Pancreas (tissue), 10 donors: ENCODE measurements at places on chromosomes 4 and X.

DNA sequence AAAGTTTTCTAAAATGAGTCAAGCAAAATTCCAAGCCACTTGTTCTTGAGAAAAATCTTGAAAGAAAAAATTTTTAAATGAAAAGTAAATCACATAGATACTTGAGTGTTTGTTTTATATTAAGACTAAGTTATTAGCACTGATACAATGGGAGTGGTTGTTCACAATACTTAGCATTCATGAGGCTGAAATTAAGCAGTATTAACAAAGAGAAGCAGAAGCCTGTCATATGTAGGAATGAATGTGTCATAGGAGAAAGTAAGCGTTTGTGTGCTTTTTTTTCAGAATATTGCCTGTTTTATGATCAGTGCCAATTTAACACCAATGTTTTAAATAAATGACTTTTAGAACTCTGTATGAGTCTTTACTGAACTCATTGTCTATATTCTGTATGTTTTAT lies 37.6 kb downstream of the PLS3 start:
- no peak for DNase-seq

- DNase-seq: no peak
These were observed 203.8 kb downstream of the ADGRA3 start for GRCh38 chr4:22312113-22312512.

DNA sequence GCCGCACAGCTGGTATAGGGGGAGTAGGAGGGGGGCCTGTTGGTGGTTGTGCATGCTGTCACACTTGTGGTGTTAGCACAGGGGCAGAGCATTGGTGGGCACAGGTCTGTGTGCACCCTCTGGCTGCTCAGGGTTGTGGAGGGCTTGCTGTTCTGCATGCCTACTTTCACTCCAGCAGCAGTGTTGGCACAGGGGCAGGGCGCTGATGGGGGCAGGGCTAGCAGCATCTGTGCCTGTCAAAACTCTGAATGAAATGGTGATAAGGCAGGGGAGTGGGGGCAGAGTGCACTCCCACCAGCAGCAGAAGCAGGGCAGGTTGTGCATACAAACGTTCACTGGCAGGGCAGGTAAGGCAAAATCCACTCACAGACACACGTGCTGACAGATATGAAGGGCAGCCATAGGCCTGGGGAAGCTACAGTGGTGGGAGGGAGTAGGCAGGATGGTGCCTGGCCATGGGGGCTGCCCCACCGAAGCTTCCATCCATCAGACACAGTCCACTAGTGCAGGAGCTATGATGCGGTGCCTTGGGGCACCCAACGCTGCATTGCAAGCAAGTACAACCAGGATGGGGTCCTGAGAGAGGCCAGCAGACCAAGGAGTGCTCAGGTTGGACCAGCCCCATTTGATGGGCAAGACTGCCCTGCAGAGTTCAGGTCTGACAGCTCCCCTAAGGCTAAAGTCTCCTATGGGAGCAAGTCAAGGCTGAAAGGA lies 160.7 kb upstream of the SPANXC start:
- DNase-seq: no peak

- no peak for DNase-seq
These were observed 351.2 kb downstream of the BMPR1B start for GRCh38 chr4:95108883-95109421.

DNA sequence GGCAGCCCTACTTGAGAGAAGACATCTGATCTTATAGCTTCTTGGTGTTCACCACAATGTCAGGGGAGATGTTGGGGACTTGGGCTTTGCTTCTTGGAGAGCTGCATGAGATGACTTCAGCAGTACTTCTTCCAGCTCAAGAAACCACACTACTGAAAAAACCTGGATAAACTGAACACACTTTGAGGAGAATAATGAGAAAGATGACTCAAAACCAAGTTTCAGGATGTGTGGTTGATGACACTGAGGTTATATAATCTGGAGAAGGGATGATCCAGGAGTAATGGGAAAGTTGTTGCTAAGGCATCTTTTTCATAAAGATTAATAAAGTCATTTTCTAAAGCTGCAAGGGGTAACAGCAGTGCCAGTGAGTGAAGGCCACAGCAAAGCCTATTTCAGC lies 58.4 kb upstream of the PNPLA4 start:
- no peak for DNase-seq

DNA sequence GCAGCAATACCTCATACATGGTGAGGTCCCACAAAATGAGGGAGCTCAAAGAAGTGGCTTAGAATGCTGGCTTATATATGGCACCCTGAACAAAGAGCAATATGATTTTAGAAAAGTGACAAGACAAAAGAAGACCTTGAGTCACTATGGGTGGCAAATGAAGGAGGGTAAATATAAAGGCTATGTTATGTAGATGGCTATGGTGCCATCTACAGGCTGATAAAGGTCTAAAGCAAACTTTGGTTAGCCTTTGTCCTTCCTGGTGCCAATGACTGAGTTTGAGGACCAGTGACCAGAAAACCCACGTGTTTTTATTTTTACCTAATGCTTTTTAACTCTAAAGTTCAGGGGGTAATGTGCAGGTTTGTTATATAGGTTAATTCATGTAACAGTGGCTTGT lies 151.8 kb downstream of the CCNG2 start:
- DNase-seq: no peak

GRCh38 chr4:5166377-5166776 lies 115.1 kb downstream of the STK32B start:
- DNase-seq: no peak

DNA sequence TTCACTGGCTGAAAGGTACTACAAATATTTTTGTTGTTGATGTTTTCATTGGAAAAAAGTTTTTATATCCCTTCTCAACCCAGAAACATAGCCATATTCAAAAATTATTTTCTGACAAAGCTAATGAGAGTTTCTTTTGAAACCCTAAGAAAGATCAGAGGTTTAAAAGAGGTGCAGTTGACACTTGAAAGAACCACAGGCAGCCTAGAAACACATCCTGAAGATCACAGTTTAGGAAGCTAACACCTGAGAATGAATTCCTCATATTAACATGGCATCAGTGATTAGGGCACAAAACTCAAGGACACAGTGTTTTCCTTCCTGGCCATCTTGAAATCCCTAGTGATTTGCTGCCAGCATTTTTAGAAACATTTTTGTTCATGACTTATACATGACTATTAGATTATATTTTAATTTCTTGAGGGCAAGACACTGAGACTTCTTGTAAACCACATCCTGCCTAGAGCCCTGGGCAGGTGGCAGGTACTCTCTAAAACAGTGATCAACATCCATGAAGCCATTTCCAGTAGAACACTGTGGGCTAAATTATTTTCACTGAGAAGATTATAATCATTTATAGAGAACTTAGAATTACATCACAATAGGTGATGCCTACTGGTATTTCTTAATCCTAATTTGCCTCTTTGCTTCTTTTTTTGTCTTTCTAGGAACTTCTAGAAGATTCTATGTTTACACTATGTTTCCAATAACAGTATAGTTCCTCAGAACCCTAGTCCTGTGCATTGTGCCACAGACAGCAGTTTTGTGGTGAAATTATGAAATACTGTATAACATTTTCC lies 80.0 kb downstream of the ARSJ start:
- DNase-seq: no peak

GRCh38 chrX:129777218-129778030 lies 2.3 kb upstream of the SASH3 start:
- no peak for DNase-seq

DNA sequence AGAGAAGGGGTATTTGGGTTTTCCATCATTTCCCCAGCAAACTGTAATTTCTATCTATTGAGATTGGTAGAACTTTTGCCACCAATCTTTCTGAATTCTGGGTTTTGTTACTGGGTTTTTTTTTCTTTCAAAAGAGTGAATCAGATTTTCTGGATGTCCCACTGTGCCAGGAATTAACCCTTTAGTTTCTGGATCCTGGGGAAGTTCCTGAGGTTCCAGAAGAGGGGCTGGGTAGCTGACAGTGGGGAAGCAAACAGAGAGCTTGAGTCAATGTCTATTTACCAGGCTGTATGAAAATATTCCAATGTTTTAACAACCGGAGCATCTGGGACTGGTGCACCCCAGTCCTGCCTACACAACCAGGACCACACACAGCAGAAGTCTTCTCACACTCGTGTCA lies 25.8 kb upstream of the SOD3 start:
- DNase-seq: no peak

DNA sequence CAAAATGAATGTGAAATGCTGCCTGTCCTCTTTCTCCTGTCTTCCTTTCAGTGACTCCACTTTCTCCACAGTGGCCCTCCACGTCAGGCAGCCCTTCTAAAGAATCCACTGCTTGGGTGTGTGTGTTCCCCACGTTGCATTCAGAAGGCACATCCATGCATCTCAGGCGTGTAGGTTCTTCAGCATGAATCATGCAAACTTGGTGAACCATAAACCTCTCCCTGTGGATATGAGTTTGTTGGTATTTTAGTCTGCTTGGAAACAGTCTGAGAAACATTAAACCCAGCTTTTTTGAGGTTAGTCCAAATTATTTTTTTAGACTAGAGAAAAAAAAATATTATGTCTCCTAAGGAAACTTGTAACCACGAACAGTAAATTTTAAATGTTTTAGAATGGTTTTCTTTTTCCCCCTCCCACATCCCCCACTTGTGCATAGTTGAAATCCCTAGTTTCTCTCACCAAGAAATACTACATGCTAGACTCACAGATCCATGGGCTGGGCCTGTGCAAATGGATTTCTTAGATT lies 251.6 kb downstream of the CBR4 start:
- no peak for DNase-seq

DNA sequence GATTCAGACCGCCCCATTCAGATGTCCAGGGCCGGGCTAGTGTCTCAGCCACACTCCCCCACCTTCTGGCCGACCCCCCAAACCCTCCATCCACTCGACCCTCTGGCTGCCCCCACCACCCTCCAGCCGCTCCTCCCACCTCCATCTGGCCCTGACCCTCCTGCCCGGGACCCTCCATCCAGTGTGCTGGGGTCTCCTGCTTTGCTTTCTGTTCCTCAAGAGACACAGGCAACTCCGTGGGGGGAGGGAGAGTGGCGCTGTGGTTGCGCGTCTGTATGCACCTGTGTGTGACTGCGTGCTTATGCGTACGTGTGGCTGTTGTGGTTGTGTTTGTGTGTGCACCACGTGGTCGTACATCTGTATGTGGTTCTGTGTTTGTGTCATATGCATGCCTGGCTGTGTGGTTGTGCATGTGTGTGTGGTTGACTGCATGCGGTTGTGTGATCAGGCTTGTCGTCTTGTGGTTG lies 33.3 kb downstream of the CPLX1 start:
- no peak for DNase-seq

DNA sequence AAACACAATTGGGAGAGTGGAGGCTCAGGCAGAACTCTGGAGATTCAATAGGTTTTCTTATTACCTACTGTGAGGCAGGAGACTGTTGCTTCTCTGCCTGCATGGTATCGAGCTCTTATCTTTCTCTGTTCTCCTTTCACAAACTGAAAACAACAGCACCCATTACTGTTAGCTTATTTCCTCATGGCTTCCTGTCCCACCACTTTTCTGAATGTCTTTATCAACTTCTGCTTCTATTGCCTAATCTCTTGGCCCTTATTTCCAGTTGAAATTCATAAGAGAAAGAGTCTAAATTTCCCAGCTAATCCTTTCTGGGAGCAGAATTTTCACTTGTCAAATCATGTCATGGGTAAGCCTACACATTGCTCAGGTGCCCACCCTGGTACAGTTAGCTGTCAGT lies 46.8 kb upstream of the NDST3 start:
- DNase-seq: no peak

GRCh38 chrX:34371754-34372153 lies 239.6 kb upstream of the FAM47A start:
- no peak for DNase-seq

- no peak for DNase-seq
These were observed 23.4 kb upstream of the ADGRA3 start for GRCh38 chr4:22539251-22539650.

DNA sequence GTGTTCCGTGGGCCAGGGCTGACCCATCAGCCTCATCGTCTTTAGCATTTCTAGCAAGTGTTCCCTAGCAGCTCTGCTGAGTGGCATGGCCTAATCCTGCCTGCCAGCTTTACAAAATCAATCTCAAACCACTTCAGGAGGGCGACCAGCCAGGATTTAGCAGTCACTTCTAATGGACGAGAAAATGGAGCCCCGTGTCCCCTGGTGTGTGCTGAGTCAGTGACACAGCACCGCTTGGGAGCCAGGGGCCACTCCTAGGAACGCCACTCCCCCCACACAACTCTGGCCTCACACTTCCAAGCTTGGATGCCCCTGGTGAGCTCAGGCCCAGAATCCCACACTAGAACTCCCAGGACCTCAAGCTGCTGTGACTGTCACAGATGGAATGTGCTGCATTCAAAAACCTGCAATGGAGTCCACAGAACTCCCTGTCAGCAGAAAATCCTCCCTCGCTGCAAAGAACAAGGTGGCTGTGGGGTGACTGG lies 311.2 kb upstream of the GATB start:
- DNase-seq: no peak

DNA sequence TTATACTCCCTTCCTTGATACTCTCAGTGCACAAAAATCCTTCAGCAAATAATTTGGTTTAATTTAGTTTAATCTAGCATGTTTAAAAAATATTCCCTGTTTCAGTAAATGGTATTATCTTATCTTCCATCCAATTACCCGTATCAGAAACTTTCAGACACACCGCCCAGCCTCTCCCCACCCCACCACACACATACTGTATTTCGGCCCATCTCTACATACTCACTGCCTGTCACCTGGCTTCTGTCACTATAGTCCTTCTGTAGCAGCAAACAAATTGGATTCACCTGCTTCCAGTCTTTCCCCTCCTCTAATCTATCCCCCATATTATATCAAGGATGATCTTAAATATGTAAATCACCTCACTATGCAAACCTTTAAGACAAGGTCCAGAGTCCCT lies 24.8 kb upstream of the GAB1 start:
- no peak for DNase-seq

- no peak for DNase-seq
These were observed 13.4 kb upstream of the RNF175 start for GRCh38 chr4:153773236-153773690.

DNA sequence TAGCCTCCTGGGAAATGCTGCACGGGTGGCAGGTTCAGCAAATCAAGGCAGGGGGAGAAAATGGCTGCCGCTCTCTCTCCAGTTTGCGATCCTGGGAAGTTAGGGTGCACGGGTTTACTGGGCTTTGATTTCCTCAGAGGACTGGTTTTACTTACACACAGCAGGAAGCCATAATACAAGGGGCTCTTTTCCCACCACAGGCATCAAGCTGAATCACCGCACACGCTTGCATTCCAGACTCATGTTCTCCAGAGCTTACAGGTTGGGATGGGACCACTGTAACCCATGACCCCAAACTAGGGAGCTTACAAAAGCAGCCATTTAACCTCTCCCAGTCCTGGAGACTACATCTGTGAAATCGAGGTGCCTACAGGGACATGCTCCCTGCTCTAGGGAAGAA lies 159.8 kb downstream of the DHRSX start:
- no peak for DNase-seq

GRCh38 chr4:39032218-39033085 lies at the start of gene TMEM156:
Gene TMEM156, minus strand, starts transcription at chr4:39032409. Its CDS starts 96 bp downstream, at chr4:39032313.
- no peak for DNase-seq

GRCh38 chr4:101304916-101305315 lies 42.4 kb downstream of the PPP3CA start:
- no peak for DNase-seq

DNA sequence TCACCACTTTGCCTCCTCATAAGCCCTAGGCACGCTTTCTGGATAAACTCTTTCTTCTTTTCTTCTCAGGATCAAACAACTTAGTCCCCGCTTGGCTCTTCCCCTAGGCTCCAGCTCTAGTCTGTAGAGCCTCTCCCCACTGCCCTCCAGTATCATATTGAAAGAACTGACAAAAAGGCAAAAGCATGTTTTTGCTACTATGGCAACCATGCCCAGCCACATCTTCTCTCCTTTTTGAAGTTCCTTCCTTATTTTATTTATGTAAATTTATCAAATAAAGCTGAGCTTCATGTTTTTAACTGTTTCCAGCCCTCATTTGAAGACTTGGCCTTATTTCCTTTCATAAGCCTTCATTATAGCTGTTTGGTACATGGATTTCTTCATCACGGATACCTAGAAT lies 86.0 kb upstream of the LIMCH1 start:
- DNase-seq: no peak
